Panc1 (cell line): ENCODE measurements at places on chromosomes 1 and 21. TPM values are rescaled to one million over a fixed set of nuclear protein-coding genes. Genes with fewer than 3 reads are reported as not detected.

The TEKT2 gene
- total RNA-seq: 0.23 TPM

The TRAF3IP3 gene
- total RNA-seq: 0.67 TPM

The SUSD4 gene
- 0.28 TPM for total RNA-seq

The KIRREL1 gene
- 145 TPM for total RNA-seq

The ANGPTL3 gene
- not detected for total RNA-seq

The RSRP1 gene
- total RNA-seq: 104 TPM

The SERBP1 gene
- total RNA-seq: 230 TPM

The PCP4L1 gene
- total RNA-seq: not detected

The CLCNKB gene
- not detected for total RNA-seq

The SPSB1 gene
- total RNA-seq: 73.7 TPM

The CLIC4 gene
- 123 TPM for total RNA-seq

The FCRL2 gene
- not detected for total RNA-seq

The CADM3 gene
- total RNA-seq: 0.28 TPM

The NBPF4 gene
- not detected for total RNA-seq

The IKBKE gene
- total RNA-seq: 6.4 TPM

The LAMC2 gene
- total RNA-seq: 8.3 TPM

The RAP1GAP gene
- 4.6 TPM for total RNA-seq

The SYTL1 gene
- total RNA-seq: 2.4 TPM

The RIMKLA gene
- total RNA-seq: 13.6 TPM

The LEMD1 gene
- not detected for total RNA-seq

The TMPRSS3 gene
- not detected for total RNA-seq

The IRF6 gene
- 0.64 TPM for total RNA-seq

The C4BPA gene
- 0.26 TPM for total RNA-seq

The CDC20 gene
- 215 TPM for total RNA-seq

The MYBPHL gene
- not detected for total RNA-seq

The RNU1-3 gene
- 1,290 TPM for total RNA-seq
